HS-27A (cell line): ENCODE measurements at places on chromosomes 4 and X.

- no peak for DNase-seq
Observed at GRCh38 chrX:138057883-138058282, 492.0 kb downstream of the ZIC3 start.

DNA sequence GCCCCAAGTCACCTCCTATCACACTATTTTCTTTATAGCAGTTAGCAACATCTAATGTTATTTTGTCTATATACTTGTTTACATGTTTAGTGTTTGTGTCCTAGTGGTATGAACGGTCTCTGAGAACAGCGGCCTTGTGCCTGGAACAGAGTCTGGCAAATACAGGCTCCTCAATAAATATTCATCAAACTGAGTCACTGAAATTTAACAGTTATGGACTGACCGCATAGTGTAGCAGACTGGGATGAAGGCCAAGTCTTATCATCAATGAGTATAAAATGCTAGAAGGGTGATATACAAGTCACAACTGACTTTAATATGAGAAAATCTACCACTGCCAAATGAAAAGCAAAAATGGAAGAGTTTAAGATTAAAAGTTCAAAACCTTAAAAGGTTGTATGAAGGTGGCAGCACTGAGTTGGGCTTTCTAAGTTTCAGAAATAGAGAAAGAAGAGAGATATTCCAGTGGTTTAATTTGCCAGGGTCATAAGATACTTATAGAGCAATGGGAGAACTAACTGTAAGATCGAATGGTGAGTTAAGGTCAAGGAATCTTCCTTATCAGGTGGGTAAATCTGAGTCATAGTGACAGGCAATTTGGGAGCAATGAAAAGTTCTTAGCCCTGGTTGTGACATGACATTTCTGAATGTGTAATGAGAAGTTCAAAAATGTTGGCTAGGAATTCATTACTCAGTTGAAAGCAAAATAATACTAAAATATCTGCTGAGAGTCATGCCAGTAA is 34.9 kb downstream of the ELOVL6 start:
- DNase-seq = peak; percentile 92

DNA sequence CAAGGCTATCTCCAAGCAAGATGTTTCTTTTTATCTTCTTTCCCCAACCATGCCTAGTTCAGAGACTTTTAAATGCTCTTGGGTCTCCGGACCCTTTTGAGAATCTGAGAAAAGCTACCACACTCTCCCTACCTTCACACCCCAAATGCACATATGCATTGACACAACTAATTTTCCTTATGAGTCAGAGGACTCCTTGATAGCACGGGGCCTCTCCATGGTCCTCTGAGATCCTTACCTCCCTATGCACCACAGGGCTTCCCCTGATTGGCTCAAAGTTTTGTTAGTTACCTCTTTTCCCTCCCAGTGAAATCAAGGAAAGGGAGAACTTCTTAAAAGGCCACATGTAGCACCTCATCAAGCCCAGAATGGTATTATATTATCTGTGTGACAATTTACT is 86.8 kb upstream of the ATP6AP2 start:
- no peak for DNase-seq

- DNase-seq = no peak
Observed at GRCh38 chr4:19531906-19532848, 719.5 kb upstream of the SLIT2 start.

DNA sequence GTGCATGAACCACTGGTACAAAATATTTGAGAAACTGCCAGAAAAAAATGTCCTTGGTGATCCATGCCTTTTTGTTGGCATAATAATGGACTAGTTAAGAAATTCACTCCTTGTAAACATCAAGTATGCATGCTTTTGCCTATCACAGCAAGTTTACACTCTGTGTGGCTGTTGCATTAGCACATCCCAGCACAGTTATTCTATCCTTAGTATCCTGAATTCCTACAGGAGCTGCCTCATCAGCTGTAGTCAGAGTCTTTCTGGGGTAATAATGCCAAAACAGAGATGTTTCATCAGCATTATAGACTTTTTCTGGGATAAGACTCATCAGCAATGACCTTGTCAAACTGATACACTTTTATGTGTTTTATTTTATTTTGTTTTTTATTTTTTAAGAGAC is 82.8 kb downstream of the CHIC2 start:
- DNase-seq = no peak

GRCh38 chr4:158234671-158235070 is 24.4 kb downstream of the TMEM144 start:
- DNase-seq = no peak

- no peak for DNase-seq
Observed at GRCh38 chr4:11593576-11594116, 165.0 kb upstream of the HS3ST1 start.

DNA sequence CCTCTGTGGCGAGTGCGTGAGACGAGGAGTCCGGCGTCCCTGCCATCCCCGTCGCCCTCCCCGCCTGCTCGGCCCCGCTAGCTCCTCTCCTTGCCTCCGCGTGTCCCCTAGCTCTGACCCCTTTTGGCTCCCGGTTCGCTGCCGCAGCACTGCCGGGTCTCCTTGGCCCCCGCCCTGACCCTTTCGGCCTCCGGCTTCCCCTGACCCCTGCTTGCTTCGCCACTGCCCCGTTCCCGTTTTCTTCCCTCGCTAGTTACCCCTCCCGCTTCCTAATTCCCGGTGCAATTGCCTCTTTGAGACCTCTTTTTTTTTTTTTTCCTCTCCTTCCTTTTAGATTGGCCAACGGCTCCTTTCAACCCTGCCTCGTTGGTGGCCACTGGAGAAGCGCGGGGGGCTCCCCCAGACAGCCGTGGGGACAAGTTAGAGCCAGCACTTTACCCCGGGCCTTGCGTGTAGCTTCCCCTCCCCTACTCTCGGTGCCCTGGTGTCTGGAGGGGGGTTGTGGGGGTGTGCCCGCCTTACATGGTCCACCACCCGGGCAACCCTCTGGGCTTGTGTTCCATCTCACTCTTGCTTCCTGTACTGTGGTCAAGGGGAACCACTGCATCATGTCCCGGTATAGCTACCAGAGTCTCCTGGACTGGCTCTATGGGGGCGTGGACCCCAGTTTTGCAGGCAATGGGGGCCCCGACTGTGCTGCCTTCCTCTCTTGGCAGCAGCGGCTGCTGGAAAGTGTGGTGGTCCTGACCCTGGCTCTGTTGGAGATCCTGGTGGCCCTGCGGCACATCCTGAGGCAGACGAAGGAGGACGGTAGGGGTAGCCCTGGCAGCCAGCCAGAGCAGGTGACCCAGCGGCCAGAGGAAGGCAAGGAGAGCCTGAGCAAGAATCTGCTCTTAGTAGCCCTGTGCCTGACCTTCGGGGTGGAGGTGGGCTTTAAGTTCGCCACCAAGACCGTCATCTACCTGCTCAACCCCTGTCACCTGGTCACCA is 548 bp downstream of the TMEM164 start:
- DNase-seq = no peak

GRCh38 chrX:19595043-19595677 is 79.9 kb upstream of the MAP3K15 start:
- DNase-seq = no peak

- no peak for DNase-seq
Observed at GRCh38 chr4:85094735-85095134, 128.2 kb upstream of the WDFY3 start.

DNA sequence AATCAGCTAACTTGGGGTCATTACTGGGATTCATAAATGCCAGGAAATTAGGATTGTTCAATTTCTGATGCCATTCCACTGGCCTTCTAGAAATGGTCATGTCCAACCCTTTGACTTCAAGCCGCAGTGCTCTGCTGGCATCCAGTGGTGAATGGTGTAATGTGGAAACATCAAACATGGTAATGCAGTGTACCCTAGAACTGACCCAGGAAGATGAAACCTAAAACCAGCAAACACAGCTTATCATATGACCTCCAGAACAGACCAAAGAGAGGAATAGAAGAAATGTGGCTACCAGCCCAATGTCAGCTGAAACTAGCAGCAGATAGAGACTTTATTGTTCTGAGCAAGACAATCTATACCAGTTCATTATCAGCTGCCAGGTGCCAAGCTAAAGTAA is 13.8 kb downstream of the CXCL13 start:
- no peak for DNase-seq

DNA sequence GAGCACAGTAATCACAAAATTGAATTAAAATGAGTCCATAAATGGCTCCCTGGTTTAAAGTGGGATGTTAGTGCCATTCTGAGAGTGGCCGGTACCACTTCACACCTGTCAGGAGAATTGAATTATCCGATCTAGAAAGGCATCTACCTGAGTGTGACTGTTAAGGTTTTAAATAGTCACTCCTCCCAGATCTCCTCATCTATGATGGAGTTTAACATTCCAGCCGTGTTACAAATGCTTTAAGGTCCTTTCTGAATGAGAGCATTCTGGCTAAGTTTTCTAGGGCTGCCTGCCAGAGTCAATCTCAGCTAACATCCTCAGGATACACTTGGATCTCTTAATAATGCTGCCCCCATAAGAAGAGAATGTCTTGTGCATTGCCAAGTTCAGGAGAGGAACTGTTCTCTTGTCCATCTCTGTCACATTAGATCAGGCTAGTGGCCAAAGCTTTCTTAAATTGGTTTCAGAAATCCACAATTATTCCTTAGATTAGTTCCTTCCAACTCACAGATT is 231.1 kb downstream of the SLC39A8 start:
- DNase-seq = no peak

DNA sequence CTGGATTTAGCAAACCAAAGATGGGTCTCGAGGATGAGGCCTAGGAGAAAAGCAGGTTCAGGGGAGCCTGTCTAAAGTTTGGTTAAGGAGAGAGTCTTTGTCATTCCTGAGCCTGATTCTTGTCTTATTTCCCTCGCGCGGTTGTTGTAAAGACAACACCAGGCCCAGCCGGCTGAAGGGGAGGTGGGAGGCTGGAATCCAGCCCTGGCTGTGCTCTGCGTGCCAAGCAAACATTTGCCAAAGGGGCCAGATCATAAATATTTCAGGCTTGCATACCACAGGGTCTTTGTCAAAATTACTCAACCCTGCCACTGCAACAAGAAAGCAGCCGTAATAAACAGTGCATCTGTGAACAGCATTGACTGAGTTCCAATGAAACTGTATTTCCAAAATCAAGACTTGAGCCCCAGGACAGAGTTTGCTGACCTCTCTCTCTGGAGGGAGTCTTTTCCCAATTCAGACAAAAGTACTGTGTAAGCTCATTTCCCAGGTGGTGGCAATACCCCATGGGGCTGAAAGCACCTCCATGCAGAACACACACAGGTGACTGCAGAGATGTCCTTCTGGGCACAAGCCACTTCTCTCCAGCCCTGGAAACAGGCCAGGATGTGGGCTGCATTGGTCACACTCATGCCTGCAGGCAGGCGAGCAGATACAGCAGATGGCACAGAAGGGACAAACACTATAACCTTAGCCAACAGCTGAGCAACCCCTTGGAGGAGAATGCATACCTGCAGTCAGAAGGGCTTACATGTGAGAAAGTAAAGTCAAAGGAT is 320.3 kb downstream of the STK32B start:
- no peak for DNase-seq

- DNase-seq = no peak
Observed at GRCh38 chrX:1554469-1555210, 17.7 kb upstream of the P2RY8 start.

DNA sequence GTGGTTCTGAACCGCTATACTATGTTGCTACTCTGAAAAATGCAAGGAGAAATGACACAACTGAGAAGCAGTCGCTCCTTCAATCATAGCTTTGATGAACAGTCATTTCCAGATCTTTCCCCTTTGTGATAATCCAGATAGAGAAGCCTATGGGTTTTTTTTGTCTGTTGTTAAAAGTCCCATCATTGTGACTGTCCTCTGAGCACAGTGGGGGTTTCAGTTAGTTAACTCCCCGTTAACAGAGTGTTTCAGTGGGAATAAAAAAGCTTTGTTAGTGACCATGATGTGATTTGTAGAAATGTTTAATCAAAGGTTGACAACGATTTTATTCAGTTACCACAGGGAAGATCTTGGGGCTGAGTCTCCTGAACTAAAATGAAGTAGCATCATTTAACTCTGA is 176.2 kb upstream of the MAOA start:
- DNase-seq = no peak

DNA sequence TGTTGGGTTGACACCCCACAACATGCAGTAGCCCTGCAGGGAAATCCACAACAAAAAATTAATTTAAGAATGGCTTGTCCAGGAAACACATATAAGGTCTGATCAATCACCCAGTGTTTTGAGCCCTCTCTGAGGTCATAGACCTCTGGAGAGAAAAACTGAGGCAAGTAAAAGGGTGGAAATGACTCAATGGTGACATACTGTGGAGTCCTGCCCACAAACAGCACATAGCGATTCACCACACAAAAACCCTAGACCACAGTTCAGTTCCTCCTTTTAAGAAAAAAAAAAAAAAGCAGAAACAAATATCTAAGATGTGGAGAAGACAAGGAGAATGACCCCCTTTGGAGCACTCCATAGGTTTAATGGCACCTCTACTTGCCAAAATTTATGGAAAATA is 2691.0 kb downstream of the PCDH7 start:
- no peak for DNase-seq

GRCh38 chrX:19344661-19345060 is 934 bp downstream of the PDHA1 start:
- no peak for DNase-seq

DNA sequence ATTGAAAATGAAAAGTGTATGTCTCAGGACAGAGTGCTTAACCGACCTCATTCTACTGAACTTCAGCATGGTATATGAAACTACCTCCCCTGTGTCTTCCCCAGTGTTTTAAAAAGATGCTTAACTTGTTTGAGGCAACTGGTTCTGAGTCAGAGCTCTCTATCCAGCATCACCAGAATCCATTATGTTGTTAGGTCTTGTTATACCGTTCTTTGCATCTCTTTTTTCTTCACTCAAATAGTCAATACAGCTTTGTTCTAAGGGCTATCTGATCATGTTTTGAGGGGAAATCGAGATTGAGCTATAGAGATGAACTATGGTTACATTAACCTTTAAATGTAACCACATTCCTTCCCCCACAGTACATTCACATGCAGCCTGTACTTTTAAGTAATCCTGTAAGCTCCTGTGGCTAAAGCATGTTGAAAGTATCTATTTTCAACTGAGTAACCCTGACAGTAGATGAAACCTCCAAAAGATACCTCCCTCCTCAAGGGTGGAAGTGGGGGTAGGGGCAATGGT is 514.4 kb downstream of the RPA4 start:
- no peak for DNase-seq

GRCh38 chrX:48083706-48084105 is 12.3 kb upstream of the ZNF630 start:
- no peak for DNase-seq

DNA sequence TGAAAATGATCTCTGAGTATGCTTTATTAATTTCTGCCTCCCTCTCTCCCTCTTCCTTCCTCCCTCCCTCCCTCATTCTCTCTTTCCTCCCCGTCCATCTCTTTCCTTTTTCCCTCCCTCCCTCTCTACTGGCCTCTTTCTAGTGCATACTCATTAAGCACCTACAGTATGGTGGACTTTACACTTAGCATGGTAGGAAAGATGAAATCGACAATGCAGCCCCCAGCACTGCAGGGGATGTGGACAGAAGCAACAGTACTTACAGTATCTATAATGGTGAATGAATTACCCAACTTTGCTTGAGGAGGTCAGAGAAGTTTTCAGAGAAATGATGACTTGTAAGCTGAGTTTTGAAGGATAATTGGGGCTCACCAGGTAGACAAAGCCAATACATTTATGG is 143.8 kb upstream of the RPS6KA3 start:
- no peak for DNase-seq

- no peak for DNase-seq
Observed at GRCh38 chrX:115652221-115652620, 91.2 kb downstream of the PLS3 start.
